Right cardiac atrium (tissue), 5 donors: ENCODE measurements at places on chromosomes 11 and 22.

DNA sequence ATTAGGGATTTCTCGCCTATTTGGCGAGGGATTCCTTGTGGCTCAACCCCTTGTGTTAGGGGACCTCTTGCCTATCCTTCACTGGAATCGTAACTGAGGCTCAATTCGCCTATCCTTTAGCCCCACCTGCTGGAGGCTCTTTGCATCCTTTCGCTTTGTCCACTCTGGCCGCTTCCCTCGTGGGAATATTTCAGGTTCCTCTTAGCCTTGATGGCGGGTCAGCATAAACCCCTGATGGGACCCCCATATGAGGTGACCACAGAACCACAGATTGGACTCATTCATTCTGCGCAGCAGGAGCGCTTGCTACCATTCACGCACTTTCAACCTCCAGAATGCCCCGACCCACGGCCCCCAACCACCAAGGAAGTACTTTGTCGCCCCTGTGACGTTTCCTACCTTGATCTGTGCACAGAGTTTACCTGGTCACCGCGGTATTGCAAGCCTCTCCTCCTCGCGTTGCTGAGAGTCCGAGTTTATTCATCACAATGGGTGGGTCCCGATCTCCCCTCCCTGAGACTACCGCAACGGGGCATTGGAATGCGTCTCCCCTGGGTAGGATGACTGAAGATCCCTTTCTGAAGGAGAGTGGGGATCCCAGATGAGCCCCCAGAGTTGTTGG lies at the start of gene OR52N2:
Gene OR52N2, plus strand, starts transcription at position 425 of the 622 bp plus-strand sequence. CDS start 11,412 bp downstream, outside the sequence.
- DNase-seq: peak; percentile 82

DNA sequence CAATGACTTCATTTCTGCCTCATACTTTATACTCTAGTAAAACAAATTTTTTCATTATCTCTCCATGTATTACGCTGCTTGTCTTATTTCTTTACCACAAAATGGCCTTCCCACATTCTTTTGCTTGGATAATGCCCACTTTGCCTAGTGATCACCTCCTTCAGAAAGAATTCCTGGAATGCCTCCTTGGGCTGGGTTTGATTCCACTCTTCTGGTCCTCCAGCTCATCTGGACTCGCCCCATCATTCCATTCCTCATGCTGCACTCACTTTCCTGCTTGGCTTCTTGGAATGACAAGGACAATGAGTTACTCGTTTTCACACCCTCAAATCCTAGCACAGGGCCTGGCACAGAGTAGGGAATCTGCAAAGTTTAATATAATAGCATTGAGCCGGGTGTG lies 475.1 kb upstream of the LARGE1 start:
- DNase-seq: no peak

DNA sequence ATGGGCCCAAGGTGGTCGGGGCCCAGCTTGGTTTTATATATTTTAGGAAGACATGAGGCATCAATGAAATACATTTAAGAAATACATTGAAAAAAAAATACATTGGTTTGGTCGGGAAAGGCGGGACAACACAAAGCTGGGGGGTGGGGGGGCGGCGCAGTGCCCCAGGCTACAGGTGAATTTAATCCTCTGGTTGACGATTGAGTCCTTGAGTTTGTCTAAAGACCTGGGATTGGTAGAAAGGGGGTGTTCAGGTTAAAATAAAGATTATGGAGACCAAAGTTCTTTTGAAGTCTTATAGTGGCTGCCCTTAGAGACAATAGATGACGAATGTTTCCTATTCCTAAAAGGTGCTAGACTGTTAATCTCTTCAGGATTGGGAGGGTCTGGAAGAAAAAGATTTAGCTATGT lies 3.1 kb downstream of the IFITM1 start:
- no peak for DNase-seq

GRCh38 chr11:69393178-69393832 lies 88.2 kb upstream of the LINC01488 start:
- DNase-seq: peak; percentile 55

DNA sequence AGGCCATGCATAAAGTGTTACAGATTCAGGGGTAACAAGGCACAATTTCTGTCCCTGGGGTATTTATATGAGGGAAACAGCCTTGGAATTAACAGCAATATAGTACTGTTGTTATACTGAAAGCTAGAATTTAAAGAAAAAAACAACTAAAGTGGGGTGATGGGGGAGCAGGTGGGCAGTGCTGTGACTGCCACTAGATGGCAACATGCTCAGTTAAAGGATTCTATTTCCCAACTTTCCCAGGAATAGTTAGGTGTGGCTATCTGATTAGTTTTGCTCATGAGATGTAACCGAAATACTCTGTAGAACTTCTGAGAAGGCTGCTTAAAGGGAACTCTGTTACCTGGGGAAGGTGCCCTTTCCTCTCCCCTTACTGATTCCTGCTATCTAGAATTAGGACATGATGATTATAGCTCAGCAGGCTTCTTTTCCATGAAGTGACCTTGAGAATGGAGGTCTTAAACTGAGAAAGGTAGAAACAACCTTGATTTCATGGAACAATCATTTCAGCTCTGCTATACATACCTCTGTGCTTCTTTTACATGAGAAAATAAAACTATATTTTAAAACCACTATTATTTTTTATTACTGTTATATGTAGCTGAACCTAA lies 102.6 kb downstream of the RELT start:
- no peak for DNase-seq

GRCh38 chr22:38315823-38316363 lies 1.3 kb downstream of the CSNK1E start:
- no peak for DNase-seq

DNA sequence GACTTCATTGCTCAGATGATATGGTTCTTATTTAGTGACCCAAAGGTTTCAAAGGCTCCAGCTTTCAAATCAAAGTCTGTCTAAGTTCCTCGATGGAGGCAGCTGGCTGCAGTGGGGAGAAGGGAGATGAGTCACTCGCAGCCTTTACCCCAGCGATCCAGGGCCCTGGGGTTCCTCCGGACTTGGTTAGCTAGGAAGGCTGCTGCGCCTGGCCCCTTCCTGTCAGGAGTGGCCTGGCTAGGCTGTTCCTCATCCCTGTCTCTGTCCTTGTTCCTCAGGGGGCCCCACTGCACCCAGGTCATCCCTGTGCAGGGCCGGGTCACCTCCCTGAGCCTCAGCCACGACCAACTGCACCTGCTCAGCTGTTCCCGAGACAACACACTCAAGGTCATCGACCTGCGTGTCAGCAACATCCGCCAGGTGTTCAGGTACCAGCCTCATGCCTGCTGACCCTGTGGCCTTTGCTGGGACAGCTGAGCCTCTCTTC lies 13.9 kb downstream of the ATG16L2 start:
- DNase-seq: peak; percentile 61

- peak; percentile 76 for DNase-seq
These were observed 17.5 kb downstream of the RELT start for GRCh38 chr11:73393479-73394415.

DNA sequence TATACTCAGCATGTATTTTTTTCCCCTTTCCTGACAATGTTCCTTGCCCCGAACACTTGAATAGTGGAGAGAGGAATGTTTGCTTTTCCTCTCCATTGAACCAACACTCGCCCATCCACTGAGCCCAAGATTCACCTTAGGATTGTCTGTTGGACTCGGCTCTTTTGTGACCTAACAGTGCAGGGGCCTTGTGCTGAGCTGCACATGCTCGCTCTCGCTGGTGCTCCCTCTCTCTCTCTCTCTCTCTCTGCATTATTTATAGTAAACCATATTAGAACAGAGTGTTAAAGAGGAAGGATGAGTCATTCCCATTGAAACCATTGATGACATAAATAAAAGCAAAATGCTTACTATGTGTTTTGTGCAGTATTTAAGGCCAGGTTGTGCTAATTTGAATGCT lies 20.7 kb downstream of the ZBTB16 start:
- peak; percentile 76 for DNase-seq
